ENCODE measurements at places on chromosomes 11 and 22.

DNA sequence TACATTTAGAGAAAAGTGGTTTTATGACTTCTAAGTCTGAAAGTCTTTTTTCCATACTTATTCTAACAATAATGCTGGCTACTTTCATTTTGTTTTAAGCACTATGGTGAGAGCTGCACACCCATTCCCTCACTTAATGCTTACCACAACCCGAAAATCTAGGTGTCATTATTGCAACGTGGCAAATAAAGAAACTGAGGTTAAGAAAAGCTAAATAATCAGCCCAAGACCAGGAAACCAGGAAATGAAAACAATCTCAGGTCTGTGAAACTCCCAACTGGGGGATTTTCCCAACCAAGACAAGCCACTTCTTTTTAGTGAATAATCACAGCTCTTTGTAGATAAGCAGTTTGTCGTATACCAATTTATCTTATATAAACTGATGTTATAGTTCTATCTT is 126.3 kb downstream of the SLC1A2 start:
- DNase-seq: no peak

DNA sequence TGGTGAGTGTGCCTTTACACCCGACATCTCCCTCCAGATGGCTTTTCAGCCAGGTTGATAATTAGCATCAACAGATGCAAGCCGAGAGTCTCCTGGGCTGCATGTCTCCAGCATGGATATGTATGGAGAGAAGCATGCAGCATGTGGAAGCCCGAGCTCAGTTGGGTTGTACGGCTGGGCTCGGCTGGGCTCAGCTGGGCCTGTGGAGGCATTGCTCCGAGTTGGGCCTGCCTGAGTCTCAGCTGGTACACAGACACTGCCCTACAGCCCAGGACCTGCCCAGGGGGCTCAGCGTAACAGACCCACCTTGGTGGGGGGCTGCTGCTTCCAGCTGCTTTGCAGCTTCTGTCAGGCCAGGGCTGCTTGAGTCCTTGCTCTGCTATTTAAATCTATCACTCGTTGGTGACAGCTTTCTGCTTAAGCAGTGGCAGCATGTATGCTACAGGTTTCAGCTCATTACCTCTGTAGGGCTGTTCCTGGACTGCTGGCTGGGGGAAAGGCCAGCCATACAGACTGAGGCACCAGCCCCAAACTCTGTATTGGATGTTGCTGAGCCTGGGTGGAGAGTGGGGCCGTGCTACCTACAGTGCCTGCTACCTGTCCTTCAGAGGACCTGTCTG is 115.5 kb downstream of the TEAD1 start:
- DNase-seq: no peak

DNA sequence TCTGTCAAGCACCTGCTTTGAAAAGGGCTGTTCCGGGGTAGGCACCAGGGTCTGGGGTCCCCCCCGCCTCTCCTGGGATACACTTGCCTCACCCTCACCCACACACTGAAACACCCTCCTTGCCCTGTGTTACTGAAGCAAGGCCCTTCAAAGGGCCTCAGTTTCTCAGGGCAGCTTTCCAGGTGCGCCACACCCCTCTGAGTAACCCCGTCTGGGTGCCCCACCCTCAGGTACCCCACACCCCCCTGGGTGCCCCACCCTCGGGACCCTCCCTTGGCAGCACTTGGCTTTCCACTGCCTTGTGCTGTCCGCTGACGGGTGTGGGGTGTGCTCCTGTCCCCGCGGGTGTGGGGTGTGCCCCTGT is 413.6 kb downstream of the TBC1D22A start:
- DNase-seq: peak; percentile 42

DNA sequence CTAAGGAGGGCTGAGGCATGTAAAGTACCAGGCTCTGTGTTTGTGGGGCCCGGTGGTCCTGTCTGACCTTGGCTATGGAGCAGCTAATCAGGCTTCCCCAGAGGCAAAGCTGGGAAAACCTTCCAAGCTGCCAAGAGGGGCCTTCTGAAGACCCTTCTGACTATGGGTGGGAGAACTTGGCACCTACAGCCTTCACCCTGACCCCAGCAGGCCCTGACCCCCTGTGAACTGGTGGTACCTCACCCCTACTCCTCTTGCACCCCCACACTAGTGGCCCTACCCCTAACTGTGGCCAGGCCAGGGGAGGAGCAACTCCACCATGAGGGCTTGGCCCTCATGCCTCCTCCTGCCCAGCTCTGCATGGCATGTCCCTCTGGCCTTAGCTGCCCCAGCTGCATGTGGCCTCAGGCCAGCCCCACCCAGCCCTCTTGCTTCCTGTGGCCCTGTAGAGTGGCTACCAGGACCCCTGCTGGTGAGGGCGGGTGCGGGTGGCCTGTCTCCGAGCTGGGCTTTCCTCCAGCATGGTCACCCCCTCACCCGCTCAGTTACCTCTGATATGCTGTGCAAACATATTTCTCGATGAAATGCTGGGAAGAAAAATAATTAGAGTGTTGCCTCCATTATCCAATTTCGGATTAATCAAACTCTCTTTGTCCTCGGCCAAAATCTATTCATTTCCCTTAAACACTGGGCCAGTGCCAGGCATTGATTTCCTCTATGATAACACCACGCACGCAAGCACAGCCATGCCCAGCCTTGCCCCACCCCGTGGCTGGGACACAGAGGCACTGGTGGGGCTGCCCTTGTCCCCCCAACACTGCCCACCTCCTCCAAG is 7.5 kb downstream of the GNAZ start:
- DNase-seq: no peak

DNA sequence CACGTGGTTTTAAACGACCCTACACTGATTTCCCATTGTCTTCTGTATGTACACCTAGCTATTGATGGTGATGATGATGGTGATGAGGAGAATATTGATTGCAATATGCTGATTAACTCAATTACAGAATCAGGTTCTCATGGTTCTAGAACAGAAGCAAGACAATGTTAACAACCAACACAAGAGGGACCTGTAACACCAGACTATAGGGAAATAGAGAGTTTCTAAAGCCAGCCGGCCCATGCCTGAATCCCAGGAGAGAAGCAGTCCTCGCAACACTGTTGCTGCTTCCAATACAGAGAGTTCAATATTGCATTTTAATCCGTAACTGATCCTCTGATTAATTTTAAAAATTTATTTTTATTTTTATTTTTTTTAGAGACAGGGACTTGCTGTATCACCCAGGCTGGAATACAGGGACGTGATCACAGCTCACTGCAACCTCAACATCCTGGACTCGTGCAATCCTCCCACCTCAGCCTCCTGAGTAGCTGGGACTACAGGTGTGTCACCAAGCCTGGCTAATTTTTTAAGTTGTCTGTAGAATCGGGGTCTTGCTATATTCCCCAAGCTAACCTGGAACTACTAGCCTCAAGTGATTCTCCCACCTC is 22.2 kb upstream of the UBASH3B start:
- no peak for DNase-seq

GRCh38 chr11:68865241-68865640 is 23.5 kb upstream of the CPT1A start:
- DNase-seq: no peak

GRCh38 chr11:44010789-44011251 is 37.0 kb upstream of the ACCSL start:
- peak; percentile 1 for DNase-seq

DNA sequence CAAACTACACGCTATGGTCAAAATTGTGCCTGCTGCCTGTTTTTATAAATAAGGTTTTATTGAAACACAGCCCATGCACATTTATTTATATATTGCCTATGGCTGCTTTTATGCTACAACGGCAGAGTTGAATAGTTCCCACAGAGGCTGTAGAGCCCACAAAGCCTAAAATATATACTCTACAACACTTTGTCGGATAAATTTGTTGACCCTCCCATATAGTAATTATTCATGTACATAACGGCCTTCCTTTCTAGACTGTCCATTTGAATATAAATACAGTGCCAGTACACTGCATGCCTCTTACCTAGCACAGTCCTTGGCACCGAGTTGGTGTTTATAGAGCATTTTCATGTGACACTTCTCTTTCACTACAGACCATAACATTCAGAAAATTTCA is 314.0 kb downstream of the LRRC4C start:
- no peak for DNase-seq

GRCh38 chr11:65530157-65530496 is 5.2 kb downstream of the SCYL1 start:
- no peak for DNase-seq

- no peak for DNase-seq
Measured at GRCh38 chr22:40747361-40747760, 68.1 kb downstream of the MCHR1 start.

DNA sequence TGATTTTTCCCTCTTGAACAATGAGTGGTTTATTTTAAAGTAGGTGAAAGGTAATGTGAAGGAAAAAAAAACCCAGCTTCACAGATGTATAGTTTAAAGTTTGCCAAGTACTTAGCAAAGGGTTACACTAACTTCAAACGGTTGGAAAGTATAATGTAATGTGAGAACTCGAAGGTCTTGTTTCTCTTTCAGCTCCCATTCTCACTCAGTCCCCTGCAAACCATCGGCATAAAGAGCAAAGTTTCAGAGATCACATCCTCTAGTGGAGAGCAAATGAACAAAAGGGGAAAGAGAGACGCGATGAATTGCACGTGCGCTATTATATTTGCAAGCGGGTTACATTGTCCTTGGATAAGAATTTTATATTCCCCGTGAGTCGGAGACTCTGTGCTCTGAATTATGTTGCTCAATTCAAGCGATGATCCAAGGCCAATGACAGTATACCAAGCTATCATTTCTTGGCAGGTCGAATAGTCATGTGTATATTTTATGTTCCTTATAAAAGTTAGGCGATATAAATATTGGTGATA is 37.6 kb upstream of the BIRC3 start:
- DNase-seq: no peak

DNA sequence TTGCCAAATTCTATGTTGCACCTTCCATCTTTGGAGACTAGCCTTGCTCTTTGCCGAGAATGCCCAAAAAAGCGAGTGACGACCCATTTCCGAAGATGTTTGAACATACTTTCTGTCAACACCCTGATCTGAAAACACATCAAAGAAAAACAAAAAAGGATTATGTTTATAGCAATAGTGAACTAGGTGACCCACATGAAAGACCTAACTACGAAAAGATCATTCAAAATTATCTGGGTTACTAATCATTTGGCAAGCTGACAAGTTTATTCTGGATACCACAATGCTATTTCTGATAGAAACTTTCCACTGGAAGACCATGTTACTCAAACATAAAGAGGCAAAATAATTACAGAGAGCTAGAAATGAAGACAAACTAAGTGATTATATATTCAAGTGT is 27.0 kb downstream of the KCNJ1 start:
- no peak for DNase-seq
